ENCODE measurements at places on chromosomes 3 and 15.
A peak's percentile ranks its signal among the peaks of the same experiment; 100 is the strongest.

DNA sequence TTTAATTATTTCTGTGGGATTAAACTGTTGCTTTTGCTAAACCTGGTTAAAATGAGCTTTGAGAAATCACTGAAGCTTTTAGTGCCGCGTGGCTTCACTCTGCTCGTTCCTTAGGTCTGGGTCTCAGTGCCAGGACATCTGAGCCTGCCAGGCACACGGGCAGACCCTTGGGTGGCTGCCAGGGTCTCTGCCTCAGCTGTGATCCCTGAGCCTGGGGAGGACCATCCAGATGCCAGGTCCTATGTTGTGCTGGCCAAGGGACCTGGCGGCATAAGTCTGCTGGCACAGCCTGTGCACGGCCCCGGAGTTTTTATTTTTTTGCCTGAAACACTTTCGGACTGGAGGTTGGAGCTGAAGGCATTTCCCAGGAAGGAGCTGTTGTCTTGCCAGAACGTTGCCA, 328.1 kb downstream of the LRTM1 start:
- peak; percentile 43 for ATAC-seq

DNA sequence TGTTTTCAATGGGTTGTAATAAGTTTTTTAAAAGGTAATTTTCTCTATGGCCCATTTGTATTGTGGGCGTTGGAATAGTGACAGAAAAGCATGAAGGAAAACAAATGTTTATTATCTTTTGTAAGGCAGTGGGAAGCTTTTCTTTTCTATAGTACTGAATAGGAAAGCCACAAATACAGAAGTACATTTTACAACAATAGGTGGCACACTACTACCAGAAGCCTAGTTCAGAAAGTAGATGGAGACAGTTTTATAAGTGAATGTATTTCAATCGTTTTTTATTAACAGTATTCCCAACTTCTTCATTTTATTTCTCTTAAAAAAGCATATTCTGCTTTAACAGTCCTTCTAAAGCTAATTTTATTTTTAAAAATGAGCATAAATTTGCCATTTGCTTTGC, 296.7 kb downstream of the PTPRG start:
- no peak for ATAC-seq

- no peak for ATAC-seq
Observed at GRCh38 chr15:45795440-45796069, 160.7 kb downstream of the SQOR start.

- no peak for ATAC-seq
Observed at GRCh38 chr3:66394019-66394752, 106.6 kb downstream of the LRIG1 start.

DNA sequence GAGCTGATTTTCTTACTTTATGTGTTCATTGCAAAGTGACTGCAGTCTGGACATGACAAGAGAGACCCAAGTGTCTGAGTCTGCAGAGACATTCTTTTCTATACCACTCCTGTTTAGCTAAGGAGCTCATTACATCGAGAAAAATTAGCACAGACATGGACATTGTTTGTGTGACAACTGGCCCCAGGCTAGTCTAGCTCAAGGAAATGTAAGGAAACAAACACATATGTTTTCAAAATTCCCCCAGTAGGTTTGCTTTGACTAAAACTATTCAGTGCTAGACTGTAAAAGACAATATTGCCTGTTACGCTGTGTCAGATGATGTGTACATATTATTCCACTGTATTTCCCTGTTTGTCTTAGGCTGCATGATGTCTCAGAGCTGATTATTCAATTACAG, 40.9 kb downstream of the TPRG1 start:
- no peak for ATAC-seq

Data from gastroesophageal sphincter (tissue), 4 donors.